ENCODE measurements at places on chromosomes 1 and 21.

DNA sequence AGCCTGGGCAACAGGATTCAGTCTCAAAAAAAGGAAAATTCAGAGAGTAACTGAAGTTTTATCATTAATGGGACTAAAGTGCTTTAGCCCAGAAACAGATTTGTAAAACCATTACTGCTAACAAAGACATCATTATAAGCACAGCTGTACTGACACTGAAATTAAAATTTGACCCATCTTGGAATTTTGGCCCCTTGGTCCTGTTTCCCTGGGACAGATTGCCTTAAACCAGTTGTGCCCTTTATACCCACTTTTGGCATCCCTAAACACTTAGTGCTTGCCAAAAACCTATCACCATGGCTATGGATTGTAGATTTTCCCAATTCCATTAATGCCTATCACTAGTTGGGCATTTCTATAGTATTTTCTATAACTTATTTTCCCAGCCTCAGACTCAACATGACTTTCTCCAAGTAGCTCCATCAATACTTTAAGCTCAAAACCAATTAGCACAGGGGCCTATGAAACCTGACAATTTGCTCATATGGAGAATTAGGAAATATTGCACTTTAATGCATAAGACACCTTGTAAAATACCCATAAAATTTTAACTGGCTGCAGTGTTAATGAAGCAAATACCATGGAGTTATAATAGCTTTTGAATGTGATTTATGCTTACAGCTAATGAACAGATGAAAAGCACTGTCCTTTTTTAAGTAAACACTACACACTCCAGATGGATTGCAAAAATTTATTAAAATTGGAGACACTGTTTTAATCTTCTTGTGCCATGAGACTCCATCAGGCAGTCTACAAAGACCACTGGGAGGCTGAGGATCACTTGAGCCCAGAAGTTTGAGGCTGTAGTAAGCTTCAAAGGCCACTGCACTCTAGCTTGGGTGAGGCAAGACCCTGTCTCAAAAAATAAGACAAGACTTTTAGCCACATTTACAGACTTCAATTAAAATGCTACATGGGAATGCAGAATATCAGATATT is 4.3 kb downstream of the GAS5 start:
- DNase-seq, result no peak

GRCh38 chr1:21185221-21185731 is 8.6 kb upstream of the EIF4G3 start:
- no peak for DNase-seq

DNA sequence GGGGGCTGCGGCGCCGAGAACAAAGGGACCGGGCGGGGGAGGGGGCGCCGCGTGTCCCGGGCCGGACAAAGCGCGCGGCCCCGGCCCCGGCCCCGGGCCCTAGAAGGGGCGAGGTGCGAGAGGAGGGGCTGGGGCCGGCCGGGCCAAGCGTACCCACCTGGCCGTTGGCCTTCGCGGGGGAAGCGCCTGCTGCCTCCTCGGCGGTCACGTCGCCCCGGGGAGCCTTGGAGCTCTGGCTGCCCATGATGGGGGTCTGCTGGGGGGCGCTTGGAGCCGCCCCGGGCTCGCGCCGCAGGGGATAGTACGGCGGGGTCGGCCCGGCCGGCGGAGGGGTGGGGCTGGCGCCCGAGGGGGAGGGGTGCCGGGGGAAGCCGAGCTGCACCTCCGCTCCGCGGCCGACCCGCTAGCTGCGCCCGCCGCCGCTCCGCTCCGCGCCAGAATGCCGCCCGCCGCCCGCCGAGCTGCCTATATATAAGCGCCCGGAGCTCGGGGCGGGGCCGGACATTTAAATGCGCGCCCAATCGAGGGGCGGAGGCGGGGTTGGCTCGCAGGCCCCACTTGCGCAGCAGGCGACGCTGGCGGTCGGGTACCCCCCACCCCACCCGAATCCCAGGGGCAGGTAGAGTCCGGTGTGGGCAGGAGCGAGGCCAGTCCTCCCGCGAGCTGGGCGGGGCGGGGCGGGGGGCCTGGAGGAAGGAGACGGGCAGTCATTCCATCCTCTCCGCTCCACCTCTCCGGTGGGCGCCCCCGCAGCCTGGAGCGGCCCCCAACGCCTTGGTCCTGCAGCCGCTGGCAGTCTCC is at the start of gene MARCKSL1:
MARCKSL1 (minus strand) TSS at position 444 of the 801 bp plus-strand sequence; CDS start at position 244, 200 bp downstream.
- peak; percentile 69 for DNase-seq

GRCh38 chr1:27648602-27649305 is 13.8 kb upstream of the FGR start:
- no peak for DNase-seq

- no peak for DNase-seq
Observed at GRCh38 chr21:35548904-35549615, 500.0 kb upstream of the RUNX1 start.

DNA sequence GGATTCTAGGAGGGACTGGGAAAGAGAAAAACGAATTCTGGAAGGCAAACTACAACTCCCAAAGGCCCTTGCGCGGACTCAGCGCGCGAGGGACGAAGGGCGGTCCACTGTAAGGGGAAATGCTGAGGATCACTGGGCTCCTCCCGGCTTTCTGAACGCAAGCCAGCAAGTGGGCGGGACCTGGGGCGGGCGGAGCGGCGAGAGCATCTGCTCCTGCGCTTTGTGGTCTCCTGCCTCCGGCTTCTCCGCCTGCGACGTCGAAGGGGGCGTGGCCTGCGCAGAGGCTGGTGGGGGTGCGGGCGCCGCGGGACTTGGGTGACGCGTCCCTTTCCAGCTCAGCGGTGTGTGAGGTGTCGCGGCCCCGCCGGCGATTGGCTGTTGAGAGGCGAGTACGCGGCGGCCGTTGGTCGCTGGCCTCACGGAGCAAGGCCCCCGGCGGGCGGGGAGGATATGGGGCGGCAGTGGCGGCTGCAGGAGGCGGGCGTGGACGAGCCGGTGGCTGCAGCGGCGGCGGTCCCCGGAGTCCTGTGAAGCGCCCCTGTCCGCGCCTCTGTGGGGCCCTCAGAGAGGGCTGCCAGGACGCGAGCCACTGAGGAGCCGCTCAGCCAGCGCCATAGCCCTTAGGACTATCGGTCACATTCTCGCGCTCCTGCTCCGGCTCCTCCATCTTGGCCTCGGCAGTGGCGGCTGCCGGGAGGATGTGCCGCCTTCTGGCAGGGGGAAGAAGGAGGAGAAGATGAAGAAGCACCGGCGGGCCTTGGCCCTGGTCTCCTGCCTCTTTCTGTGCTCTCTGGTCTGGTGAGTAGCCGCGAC is at the start of gene SUCO:
SUCO (plus strand) TSS at position 451 of the 813 bp plus-strand sequence; CDS start at position 737, 286 bp downstream.
- peak; percentile 99 for DNase-seq

DNA sequence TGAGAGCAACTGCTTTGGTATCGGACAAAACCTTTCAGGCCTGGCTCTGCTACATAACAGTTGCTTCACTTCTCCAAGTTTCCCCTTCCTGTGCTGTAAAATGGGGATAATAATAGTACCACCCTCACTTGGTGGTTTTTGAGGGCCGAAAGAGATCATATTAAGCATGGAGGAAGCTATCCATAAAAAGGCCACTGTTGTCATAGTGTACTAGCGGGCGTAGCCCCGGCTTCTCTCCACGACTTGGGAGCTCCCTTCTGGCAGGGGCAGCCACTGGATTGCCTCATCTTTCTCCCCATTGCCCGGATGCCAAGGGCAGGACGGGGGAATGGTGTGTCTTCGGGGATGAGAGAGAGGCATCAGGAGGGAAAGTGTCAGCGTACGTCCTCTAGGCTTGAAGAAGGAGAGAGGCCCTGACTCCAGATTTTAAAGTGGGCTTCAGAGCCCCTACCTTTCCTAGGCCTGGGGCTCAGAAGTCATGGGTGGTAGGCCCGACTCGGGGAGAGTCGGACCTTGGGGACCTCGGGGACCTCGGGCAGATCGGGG is 548 bp upstream of the MFSD2A start:
- no peak for DNase-seq

DNA sequence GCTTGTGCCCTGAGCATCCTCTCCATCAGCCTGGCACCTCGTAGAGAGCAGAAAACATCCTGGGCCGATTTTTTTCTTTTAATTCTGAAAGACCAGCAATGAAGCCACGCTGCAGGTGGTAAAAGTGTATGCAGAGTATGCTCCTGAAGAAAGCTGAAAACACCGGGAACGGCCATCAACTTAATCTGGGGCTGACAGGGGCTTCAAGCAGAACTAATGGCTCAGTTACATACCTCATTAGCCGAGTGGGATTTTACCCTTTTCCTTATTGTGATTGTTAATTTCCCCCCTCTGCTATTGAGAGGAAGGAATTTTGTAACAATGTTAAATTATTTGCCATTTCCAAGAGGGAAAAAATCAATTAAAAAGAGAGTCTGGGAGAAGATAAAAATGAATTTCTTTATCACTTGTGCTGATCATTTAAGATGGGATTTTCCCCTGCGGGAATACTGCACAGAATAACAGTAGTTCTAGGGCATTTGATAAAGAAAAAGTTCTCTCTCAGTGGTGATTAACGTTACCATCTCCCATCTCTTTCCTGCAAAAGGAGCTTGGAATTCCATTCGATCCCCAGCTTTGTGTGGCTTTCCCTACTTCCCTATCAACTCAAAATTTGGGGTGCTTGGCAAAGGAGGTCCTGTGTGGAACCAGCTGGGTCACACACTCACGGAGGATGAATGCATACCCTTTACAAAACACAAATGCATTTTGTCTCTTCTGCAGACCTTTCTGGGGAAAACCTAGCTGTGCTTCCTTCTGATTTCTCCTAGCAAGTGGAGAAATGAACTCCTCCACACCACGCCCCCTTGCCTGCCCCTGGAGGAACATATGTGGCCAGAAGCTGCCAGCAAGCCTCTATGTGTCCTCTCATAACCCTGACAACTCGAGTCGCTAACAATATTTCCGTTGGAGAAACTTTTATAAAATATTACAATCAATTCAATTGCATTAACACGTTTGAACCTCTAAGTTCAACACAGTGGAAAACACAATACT is 70.9 kb downstream of the RRAGC start:
- peak; percentile 89 for DNase-seq

DNA sequence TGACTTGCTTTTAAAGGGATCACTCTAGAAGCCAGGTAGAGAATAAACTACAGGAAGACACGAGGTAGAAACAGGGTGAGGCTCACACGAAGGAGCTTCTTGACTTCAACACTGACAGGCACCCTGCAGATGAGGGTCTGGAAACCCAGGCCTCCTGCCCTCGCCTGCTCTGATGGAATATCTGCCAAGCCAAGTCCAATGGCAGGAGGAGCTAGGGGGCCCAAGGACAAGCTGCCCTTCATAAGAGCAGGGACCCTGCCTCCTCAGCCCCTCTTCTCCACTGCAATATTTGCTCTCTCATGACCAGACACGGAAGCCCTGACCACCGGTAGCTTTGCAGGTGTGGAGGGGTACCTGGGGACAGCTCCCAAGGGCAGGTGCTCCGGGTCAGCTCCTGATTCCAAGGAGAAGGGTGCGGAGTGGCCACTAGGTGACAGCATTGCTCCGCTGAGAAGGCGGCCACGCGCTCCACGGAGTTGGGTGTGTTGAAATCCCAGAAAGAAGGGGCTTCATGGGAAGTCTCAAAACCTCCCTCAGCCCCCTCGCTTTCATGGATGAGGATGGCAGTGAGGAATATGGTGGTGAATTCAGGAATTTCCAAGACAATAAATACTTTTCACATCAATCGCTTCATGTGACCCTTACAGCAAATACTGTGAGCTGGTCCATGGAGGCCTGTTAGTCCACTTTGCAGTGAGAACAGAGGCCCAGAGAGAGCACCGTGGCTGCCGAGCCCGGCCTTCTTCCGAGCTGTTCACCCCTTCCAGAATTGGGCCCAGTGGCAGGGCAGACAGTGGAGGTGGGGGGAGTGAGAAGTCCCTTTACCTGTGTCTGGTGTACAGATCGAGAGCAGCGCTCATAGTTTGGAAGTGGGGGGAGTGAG is 33.2 kb upstream of the PAX7 start:
- DNase-seq, result no peak

DNA sequence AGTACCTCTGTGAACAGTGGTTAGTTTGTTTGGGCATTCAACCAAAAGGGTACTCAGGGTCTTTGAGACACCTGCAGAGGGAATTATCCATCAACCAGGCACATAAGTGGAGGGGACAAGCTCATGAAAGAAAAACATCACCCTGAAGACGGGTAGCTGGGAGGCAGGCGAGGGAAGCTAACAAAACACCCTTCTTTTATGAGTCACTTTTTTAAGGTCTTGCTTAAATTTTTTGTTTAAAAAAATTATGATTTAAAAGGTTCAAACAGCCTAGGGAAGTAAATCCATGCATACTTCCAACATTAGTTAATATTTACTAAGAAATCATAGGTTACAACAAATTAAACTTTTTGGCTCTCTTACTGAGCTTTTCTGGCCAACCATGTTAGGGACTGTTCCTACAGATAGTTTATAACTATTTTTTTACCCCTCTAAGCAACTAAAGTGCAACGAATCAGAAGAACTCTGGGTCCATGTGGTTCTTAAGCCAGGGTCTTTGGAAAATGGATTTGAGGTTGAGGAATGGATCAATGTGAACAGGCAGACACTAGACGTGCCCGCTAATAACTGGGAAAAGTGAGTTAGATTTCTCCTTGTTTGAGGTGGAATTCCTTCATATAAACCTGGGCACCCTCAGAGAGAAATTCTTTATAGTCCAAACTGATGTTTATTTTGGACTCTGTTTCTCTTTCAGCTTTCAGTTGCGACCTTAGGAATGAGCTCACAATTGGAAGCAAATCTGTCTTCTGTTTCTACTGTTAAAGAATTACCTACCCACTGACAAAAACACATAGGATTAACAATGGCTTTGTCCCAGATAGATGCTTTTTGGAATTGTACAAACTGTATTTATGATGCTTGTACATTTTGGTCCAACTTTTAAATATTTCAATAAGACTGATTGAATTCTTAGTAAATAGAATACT is 123.0 kb downstream of the LYPLAL1 start:
- no peak for DNase-seq

GRCh38 chr1:226734611-226735153 is 4.4 kb downstream of the ITPKB start:
- DNase-seq, result no peak
